ENCODE measurements at places on chromosomes 7 and 10.

DNA sequence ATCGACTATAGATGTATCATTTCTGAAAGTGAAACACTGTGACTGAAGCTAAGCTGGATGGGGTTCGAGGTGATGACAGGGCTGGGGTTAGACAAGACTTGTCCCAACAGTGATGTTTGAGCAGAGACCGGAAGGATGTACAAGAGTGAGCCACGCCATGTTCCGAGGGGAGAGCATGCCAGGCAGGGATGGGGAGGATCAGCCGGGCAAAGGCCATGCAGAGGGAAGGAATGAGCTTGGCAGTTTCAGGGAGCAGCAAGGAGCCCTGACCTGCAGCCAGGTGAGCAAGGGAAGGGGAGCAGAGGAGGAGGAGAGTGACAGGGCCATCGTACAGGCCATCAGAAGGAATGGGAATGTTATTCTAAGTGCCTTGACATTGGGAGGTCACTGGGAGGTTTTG lies 114.9 kb upstream of the GPR26 start:
- DNase-seq, result no peak

- no peak for DNase-seq
Observed at GRCh38 chr10:97003804-97004201, 171.7 kb downstream of the LCOR start.

GRCh38 chr10:1257274-1257673 lies 201.1 kb downstream of the WDR37 start:
- DNase-seq, result no peak

GRCh38 chr7:14582010-14582409 lies 320.5 kb downstream of the DGKB start:
- DNase-seq, result no peak

GRCh38 chr10:131972474-131973071 lies 9.2 kb downstream of the BNIP3 start:
- DNase-seq, result no peak

Measured in NCI-H1092 (cell line).